ENCODE measurements at places on chromosomes 5 and 9.

DNA sequence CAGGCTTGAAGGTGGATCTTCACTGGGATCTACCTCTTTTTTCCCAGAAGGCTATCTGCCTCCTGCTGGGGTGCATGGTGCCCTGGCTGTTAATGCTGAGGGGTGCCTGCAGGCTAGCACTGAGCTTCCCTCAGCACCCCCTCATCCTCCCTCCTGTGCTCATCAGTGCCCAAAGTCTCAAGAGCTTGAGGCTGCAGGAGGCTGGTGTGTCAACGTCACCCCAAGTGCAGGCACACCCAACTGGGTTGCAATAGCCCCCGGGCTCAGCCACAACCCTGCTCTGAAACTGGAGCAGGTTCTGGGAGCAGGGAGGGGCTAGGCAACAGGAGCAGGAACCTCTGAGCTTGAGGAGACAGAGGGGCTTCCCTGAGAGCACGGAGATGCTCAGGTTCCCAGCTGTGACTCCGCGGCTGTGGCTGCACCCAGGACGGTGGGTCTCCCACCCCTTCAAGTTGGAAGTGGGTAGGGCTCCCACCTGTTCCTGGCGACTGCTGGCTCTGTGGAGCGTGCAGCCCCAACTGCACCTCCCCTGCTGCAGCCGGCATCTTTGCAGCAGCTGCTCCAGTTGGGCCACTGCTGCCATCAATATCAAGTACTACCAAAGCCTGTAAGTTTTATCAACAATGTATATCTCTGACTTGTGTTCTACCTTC is 1266.6 kb upstream of the C9orf72 start:
- no peak for DNase-seq

- DNase-seq: no peak
These were observed 76.6 kb upstream of the CCDC152 start for GRCh38 chr5:42680046-42680445.

DNA sequence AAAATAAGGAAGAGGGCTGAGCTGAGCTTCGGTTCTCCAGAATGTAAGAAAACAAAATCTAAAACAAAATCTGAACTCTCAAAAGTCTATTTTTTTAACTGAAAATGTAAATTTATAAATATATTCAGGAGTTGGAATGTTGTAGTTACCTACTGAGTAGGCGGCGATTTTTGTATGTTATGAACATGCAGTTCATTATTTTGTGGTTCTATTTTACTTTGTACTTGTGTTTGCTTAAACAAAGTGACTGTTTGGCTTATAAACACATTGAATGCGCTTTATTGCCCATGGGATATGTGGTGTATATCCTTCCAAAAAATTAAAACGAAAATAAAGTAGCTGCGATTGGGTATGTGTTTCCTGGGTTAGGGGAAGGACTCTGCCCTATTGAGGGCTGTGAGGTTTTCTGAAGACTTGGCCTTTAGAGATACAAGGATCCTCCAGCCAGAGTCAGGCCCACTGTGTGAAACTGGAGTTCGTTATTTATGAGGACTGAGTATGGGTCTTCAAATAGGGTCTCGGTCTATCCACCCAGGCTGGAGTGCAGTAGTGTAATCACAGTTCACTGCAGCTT is 3.8 kb downstream of the EGR1 start:
- no peak for DNase-seq

DNA sequence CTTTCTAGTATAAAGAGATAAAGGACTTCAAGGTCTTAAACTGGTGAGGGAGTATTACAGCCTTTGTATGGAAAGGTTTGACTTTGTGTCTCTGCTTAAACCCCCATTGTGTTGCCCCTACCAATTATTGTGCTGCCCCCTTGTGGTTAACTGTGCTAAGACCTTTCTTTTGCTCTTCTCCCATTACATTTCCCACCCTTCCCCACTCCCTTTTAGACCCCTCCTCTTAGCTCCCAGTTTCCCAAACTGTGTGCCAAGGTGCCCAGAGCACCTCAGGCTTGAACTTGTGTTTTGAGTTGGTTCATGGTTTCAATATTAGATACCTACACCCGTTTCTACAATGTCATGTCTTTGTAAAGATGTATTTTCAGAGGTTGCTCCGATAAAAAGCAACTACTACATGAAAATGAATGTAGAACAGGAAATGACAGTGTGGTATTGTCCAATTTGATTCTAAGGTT is 2.9 kb downstream of the JAK2 start:
- peak; percentile 73 for DNase-seq

GRCh38 chr9:250625-251024 is 36.0 kb downstream of the DOCK8 start:
- DNase-seq: no peak

GRCh38 chr9:89366711-89367110 is 48.4 kb downstream of the SECISBP2 start:
- no peak for DNase-seq

DNA sequence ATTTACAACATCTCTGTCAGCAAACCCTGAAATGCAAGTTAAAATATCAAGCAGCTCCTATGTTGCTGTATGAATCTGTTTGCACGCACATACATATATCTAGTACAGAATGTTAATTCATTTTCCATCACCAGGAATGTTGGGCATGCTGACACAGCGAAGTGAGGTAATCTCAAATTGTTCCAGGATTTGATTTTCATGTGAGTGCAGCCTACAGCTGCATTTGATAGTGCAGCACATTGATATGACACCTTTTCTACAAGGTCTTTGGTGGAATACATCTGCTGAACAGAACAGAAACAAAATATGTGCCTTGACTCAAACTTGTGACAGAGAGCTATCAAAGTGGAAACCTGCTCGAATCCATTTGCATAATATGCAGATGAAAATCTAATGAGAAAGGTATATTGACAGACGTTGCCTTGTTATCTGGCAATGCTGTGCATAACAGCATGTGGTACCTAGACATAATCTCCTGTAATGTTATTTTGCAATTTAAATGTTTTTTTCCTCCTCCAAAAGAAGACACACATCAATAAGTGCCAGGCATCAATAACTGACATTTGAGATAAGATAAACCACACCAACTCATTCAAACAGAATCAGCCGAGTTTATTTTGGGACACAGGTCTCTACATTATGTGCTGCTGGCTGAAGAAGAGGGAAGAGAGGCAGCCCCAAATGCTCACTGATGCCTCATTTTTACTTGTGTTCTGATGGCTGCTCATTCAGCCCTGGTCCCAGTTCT is 512.2 kb downstream of the ZNF608 start:
- no peak for DNase-seq

DNA sequence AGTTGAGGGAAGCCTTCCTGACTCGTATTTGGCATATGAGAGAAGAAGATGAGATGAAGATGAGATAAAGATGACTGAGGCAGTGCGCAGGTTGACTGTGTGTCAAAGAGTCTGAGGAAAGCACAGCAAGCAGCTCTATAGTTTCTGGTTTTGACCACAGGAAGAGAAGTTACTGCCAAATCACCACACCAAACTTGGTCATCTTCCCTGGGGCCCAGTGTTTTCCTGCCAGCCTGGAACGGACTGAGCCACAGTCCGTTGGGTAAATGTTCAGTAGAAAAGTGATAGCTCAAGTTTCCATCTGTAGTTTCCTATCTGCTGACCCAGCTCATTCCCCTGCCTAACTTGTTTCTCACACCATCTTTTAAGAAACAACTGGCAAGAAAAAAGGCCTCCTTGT is 80.7 kb upstream of the ADAMTS19 start:
- no peak for DNase-seq

DNA sequence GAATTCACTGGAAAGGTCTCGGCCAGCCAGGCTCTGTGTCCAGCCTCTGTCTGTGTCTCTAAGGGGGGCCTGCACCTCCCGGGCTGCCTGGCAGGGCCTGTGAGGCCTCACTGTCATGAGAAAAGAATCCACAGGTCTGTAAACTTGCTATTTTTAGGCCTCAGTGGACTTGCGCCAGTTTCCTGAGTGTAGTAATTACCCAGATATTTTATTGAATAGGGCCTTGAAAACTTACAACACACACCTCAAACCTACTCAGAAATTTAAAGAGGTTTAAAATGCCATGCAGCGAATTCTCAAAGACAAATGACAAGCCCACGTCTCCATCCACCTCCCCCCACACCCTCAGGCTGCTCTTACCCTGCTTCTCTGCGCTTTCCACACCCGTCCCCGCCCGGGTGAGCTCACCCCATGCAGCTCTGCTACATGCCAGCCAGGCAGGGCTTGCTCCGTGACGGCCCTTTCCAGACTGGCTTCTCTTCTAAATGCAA is 8.8 kb upstream of the TENT4A start:
- peak; percentile 12 for DNase-seq

- DNase-seq: no peak
These were observed 136.9 kb downstream of the OR2K2 start for GRCh38 chr9:111193095-111193494.

GRCh38 chr9:127423476-127423933 is 677 bp upstream of the ZNF79 start:
- no peak for DNase-seq

DNA sequence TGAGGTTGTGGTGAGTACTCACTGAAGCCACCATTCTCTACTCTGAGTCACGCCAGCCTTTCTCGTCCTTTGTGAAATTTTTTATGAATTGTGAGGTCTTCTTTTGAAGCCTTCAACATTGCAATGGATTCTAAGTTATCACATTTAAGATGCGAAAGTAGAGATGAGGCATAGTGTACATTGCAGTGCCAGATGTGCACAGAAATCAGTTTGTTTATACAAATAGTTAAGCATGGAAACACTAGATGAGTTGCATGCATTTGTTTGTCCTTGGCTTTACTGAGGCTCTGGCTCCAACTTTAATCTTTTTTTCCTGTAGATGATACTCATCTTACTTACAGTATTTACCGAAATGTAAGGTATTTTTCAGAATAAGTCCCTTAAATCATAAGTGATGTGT is 453.7 kb upstream of the RIOK2 start:
- DNase-seq: no peak

- no peak for DNase-seq
These were observed 194.4 kb downstream of the EBF1 start for GRCh38 chr5:158905281-158905680.

DNA sequence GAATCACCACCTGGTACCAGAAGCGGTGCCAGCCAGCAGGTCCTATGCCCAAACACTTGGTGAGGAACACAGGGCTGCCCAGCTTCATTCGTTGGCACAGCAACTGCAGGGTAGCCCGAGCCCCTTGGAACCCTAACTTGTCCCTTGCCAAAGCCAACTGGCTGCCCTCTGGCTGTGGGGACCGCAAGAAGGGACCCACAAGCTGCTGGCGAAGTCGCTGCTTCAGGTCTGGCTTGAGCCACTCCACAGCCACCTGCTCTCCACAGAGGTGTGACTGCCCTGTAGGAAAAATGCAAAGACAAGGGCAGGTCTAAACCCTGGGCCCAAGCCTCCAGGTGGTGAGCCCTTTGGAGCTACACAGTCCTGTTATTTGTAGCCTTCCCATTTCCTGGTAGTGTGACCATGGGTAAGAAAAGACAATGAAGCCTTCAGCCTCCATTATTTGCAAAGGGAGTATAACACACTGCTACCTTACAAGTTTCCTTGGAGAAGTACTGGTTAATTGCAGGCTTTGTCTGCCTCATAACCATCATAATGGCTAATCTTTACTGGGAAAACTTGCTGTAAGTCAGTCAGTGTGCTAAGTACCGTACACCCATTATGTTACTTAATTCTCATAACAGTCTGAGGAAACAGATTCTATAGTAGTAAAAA is 1.8 kb downstream of the DND1 start:
- no peak for DNase-seq

DNA sequence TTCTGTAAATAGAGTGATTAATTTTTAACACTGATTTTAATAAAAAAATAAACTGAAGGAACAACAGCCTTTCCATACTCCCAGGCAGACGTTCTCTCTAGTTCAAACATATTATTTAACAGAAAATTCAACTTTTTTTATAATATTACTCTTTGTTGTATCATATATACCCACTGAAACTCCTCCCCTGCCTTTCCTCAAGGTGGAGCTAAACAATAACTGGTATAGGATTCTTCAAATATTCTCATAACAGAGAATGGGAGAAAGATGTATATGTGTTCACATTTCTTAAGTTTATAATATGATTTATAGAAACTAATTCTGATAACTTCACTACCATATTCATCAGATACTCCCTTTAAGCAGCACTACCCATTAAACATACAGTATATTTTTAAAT is 83.4 kb downstream of the CYLC2 start:
- no peak for DNase-seq

DNA sequence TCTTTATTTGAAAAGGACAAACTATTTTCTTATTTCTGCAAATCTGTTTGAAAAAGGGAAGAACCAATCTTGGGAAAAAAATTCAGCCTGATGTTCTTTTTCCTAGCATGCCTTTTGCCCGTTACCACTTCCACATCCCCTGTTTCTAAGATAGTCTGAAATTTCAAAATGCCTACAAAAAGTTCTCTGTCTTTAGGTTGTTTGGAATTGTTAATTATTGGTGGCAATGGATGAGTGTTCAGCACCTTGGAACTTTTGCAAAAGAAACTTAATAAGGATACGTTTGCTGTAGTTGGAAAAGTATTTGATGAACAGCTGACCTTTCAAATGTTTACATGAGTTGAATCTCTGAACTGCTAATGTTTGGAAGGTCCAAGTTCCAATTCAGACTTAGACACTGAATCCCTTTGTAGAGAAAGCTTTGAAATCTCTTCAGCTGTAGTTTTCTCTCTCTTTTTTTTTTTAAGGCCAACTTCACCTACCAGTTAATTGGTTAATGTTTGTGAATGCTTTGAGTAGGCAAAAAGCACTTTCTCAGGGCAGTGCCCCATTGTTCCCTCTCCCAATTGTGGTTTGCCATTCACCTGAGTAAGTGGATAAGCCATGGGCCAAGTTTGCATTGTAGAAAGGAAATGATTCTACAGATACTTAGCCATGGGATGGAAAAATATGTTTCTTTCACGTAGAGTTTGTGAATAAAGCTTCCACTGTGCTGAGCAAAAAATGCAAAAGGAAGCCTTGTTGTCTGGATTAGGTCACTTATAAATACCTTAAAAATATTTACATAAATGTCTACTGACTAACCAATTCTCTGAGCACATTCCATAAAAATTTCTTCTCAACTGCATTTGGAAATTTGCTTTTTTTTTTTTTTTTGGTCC is 156.4 kb upstream of the ELL2 start:
- DNase-seq: no peak

DNA sequence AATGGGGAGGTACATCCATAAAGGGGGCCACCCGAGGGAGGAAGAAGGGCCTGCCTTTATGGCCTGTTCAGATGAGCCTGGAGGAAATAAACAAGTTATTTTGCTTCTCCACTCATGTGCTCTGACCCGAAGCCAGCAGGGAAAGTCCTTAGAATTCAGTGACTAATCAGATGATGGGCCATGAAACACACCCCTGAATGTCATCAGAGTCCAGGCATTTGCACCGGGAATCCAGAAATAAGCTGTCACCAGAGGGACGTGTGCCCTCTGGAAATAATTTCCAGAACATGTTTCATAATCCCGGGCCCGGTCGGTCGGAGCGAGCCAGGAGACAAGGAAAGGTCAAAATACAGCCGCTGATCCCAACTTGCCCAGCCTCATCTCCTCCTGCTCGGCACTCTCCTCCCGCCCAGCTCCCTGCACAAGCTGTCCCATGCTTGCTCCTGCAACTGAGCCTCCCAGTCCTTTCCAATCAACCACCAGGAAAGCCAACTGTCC is 73.6 kb upstream of the ZNF622 start:
- peak; percentile 90 for DNase-seq

GRCh38 chr9:136541179-136541578 is 4.7 kb downstream of the NOTCH1 start:
- no peak for DNase-seq

Measured in ACHN (cell line).